ENCODE measurements at places on chromosomes 5 and 9.

- DNase-seq: no peak
Observed at GRCh38 chr9:5392285-5392684, 45.4 kb downstream of the PLGRKT start.

- no peak for DNase-seq
Observed at GRCh38 chr5:10372726-10373709, 19.5 kb downstream of the MARCHF6 start.

- DNase-seq: peak; percentile 70
Observed at GRCh38 chr9:14205463-14205862, 108.5 kb downstream of the NFIB start.

DNA sequence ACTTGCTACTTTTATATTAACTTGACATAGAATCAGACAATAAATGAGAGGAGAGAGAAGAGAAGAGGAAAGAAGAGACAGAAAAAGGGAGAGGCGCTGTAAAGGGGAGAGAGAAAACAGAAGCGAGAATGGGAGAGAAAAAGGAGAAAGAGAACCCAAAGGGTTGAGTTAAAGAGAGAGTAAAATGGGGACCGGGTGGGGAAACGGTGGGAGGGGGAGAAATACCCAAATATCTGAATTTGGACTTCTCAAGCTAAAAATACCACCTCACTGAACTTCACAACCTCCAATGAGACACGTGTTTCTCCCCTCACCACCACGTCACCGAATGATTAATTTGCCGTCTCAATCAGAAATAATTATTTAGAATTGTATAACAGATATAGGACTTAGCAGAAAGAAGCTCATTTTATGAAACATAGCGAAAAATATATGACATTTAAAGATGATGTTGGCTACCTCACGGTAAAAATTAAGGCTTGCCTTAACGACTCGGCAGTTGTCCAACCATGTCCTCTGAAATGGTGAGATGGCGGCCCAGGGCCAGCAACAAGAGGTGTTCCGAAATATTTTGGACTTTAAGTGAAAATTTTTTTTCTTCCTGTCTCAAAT, 204.1 kb downstream of the MEF2C start:
- no peak for DNase-seq

DNA sequence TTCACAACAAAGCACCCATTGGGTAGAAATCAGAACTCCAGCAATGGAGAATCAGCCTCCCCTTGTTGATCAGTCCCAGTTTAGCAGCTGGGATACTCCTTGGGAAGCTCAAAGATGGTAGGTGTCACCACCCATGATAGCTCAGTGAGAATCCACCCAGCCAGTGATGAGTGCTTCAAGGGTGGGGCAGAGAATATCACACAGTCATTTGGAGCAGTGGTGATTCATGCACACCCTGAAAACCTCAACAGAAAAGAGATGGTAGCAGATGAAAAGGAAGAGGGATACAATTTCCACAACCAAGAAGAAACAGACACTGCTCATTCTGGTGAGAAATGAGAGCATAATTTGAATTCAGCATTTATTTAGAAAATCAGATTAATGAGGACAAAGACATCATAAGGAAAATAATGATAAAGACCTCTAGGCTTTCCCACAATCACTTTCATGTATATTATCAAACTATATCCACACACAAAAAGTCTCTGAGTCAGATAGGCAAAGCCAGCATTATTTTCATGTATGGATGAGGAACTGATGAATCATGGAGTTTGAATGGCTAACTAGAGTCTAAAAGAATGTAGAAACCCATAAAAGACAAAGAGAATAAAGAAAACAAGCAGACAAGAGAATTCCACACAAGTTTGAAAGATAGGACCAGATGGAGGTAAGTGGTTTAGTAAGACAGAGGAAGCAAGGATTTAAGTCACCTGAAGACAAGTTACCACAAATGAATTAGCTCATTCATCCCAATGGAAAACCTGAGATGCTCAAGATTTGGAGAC, 82.9 kb downstream of the FEM1C start:
- DNase-seq: peak; percentile 82

DNA sequence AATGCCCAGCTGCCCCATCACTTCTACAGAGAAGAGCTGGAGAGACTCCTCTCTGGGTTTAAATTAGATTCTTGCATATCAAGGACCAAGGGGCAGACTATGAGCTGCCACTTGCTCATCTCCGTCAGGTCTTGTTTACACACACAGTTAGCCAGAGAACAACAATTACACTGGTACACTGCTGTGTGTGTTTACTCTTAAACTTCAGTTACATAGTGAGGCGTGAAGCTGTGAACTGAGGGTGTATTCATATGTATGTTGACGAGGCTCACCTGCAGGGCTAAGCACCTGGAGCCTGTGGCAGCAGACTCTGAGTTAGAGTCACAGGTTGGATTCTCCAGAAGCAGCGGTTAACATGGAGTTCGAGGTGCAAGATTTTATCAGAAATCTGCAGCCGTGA, 155.4 kb upstream of the ANKH start:
- no peak for DNase-seq

- DNase-seq: no peak
Observed at GRCh38 chr9:101540069-101540468, 6.4 kb downstream of the RNF20 start.

DNA sequence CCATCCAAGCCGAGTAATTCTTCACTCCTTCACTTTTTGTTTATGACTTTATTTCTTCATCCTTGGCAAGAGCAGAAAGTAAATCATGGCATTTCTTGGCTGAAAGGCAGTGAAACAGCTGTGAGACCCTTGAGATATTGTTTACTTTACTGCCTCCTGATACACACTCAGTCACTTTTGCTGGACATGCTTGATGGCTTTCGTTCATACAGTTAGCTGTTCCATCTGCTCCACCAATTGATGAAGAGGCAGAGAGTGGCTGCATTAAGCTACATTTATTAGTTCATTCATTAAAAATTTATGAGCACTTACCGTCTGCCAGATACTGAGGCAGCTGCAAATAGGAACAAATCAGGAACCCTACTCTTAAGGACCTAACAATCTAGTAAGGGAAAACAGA, 184.4 kb upstream of the OR13F1 start:
- DNase-seq: no peak

DNA sequence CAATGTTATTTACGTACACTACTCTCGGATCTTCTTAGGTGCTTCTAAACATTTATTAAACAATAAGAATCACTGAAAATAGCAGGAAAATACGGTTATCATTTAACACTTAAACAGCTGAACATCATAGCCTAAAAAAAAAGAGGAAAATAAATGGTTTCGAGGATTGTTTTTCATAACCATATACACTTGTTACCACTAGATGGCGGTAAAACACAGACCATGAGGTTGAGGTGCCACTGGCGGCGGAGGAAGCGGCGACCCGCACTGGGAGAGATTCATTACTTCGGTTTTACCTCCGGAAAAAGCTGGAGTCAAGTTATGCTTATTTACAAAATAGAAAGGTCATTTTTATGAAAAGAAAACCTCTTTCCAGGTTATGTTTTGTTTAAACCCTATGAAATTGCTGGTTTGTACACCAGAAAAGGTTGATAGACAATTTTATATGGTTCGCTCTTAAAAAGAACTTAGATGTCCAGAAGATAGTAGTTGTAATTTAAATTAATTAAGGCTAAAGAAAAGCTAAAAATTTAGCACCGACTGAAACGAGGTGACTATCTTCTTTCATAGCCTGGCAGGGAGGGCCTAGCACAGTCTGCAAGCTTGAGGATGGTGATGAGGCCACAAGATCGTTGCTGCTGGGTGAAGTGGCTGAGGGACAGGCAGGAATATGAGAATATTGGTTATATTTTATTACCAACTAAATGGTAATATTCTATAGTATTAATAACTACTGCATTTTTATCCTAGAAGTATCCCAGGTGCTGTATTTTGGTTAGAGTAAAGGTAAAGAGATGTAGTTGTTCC, 605.7 kb downstream of the RAB3C start:
- DNase-seq: peak; percentile 45

DNA sequence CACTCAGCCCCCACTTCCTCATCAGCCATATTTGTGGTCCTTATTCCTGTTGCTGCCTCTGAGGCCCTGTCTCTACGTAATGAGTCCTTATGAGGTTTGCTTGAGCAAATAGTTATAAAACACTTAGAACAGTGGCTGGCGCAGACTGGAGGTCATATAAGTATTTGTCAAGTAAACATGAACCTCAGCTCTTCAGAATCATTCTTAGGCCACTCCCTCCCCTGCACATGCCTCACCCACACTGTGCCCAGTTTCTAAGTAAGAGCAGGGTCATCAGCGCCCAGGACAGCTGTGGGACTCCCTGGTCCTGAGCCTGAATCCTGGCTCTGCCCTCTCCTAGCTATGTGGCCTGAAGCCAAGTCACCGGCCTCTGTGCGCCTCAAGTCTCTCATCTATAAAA, 4.0 kb downstream of the ST6GALNAC4 start:
- no peak for DNase-seq

GRCh38 chr5:149859746-149860145, 84.8 kb downstream of the PDE6A start:
- DNase-seq: no peak

DNA sequence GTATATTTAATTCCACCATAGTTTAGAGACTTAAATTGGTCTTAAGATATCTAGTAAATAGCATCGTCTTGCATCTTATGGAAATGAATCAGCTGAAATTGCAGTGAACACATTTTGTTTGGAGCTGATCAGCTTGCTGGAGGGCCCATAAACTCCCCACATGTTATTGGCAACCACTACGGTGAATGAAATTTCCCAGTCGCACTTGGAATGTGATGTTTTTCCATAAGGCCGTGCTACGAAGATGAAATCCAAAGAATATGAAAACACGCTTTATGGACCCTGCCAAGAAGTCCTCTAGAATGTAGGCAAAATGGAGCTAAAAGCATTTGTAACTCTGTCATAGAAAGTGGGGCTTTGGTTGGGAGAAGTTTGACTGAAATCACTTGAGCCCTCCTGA, 572.1 kb downstream of the ACTL7B start:
- DNase-seq: no peak

- no peak for DNase-seq
Observed at GRCh38 chr5:141878186-141878710, at the start of gene PCDH1. Gene PCDH1 (minus strand): TSS chr5:141878410. CDS start chr5:141878262, 148 bp downstream.

- DNase-seq: no peak
Observed at GRCh38 chr5:138574744-138575193, 432 bp downstream of the HSPA9 start.

- no peak for DNase-seq
Observed at GRCh38 chr5:23411200-23411599, 96.2 kb upstream of the PRDM9 start.

DNA sequence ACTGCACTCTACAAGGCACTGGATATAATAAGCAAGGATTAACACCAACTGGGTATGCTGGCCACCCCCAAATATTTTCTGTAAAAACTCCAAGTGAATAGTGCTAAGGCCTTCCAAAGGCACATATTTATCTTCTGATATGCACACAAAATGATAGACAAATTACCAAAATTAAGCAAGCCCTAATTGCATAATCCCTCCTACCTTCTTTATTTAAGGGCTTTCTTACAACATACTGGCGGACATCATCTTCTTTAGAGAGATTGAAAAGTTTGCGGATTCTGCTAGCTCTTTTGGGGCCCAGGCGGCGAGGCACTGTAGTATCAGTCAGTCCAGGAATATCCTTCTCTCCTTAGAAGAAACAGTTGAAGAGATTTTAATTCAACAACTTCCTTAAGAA, 1.9 kb downstream of the RPS6 start:
- no peak for DNase-seq

- DNase-seq: no peak
Observed at GRCh38 chr9:116154334-116154975, 864 bp downstream of the PAPPA start.

GRCh38 chr5:103475629-103476240, 86.9 kb downstream of the NUDT12 start:
- peak; percentile 36 for DNase-seq

DNA sequence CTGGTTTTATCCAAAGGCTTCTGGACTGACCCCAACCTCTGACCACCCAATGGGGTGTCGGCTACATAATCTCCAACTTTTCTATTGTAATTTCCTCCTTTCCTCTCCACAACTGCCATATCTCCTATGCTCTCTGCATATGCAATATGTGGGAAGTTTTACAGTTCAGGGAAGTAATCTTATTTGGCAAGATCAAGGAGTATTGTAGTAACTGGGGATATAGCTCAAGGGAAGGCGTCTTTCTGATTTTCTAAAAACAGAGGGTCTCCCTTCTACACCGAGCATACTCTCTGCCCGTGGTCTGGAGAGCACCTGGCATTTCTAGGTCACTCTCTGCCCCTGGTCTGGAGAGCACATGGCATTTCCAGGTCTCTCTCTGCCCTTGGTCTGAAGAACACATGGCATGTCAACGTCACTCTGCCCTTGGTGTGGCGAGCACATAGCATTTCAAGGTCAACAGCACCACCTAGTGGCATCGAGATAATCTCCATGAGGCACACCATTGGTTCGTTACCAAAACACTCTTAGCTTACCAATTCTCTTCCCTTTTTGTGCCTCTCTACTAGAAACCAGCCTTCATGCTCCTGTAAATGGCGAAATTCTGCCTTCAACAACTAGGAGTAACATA, 616.4 kb upstream of the NUDT12 start:
- no peak for DNase-seq

DNA sequence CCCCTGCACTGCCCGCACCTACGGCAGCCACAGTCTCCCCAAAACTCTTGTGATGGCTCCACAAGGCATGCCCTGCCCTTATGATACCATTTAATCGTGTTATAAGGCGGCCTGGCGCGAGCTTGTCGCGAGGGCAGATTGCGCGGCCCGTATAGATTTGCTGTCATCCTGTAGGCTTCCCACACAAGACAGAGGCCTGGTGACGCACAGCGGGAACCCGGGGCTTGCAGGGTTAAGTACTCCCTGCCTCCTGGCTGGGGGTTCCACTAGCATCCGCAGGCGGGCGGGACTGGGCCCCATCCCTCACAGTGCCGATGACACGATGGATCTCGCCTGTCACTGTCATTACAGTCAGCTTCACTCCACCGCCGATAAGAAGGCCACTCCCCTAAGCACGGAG, 364.9 kb upstream of the IRX2 start:
- DNase-seq: no peak

DNA sequence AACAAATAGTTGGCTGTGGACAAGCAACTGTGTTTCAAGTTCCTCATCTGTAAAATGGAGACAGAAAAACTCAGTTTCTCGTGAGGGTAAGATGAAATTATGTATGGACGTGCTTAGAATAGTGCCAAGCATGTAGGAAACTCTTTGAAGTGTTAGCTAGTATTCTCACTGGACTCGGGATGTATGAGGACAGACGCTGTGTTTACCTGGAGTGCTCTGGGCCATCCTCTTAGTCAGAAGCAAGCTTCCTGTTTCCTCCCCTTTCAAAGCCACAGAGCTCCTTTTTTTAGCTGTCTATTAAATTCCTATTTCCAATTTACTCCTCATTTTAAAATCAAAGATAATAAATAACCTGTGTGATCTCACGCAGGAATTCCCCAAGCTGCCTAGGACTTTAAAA, 23.8 kb upstream of the IQGAP2 start:
- no peak for DNase-seq

- DNase-seq: no peak
Observed at GRCh38 chr9:124774129-124774978, 2.6 kb upstream of the OLFML2A start.

DNA sequence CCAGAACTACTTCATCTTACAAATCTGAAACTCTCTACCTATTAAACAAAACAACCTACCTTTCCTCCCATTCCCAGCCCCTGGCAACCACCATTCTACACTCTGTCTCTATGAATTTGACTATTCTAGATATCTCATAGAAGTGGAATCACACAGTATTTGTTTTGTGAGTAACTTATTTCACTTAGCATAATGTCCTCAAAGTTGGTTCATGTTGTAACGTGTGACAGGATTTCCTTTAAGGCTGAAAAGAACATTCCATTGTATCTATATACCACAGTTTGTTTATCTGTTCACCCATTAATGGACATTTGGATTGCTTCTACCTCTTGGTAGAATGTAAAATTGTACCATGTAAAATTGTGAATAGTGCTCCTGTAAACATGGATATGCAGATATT, 70.1 kb upstream of the NXNL2 start:
- DNase-seq: no peak
